NCI-H2081 treated with DMSO at 0.1 percent for 48 hours (cell line): ENCODE measurements at places on chromosomes 6 and 20.

DNA sequence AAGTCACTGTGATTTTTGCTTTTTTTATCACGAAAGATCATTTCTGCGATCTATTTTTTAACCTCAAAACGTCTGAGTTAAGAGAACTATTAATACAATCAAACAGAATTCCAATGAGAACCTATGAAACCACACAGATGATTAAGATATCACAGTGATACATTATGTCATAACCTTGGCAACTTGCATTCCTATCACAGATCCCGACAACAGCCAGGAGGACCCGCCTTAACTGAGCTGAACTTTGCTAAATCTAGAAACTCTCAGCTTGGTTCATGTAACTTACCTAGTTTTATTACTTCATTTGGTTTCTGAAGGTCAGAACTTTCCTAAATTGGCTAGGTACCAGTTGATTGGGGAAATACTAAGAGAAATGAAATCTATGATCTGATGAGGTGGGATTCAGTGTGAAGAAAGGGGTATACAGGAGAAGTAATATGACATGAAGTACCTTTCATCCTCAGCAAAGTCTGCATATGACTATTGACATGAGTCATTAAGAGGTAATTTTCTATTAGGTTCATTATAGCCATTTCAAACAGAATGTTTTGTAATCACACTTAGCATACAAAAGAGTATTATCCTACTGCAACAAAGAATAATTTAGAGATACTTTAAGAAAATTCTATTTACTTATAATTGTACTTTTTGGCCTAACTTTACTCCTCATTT, 11.2 kb downstream of the LYRM4 start:
- no peak for DNase-seq

- DNase-seq: no peak
These were observed 18.7 kb downstream of the SIRT5 start for GRCh38 chr6:13593103-13593502.

DNA sequence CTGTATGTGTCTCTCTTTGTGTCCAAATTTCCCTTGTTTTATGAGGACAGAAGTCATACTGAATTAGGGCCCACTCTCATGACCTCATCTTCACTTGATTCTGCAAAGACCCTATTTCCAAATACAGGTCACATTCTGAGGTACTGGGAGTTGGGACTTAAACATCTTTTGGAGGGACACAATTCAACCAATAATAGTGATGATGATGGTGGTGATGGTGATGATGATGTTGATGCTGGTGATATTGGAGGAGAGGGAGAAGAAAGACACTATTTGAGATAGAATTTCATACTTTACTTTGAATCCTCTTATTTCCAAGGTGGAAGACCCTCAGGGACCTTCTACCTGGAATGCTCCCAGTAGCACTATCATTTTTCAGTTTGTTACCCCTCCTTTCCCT, 21.2 kb upstream of the KCNK5 start:
- no peak for DNase-seq

DNA sequence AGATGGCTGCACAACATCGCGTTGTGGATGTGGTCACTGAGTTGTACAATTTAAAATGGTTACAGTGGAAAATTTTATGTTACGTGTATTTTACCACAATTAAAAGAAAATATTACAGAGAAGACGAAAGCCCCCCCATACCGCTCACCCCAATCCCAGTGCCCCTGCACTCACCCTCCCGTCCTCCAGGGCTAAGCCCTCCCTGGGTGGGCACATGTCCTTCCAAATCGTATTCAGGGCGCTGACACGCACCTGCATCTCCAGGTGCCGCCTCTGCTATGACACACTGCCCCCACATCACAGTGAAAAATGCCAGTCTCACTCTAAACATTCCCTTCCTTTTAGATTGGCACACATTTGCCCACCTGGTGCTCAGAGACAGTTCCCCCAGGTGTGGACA, 49.4 kb downstream of the PSMG4 start:
- DNase-seq: no peak

DNA sequence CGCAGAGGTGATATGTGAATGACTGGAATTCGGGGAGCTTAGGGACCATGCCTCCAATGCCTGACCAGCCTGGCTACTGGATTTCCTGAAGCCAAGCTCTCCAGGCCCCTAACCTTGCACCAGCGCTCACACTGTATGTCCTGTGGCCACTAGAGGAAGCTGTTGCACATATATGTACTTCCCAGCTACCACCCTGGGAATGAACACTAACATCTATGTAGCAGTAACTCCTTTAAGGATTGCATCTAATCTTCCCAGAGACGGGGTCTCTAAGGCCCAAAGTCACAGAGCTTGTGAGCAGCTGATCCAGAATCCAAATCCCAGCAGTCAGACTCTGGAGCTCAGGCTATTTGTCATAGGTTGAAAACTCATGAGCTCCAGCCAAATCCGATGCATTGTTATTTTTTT, 20.4 kb upstream of the BPIFB1 start:
- DNase-seq: no peak

DNA sequence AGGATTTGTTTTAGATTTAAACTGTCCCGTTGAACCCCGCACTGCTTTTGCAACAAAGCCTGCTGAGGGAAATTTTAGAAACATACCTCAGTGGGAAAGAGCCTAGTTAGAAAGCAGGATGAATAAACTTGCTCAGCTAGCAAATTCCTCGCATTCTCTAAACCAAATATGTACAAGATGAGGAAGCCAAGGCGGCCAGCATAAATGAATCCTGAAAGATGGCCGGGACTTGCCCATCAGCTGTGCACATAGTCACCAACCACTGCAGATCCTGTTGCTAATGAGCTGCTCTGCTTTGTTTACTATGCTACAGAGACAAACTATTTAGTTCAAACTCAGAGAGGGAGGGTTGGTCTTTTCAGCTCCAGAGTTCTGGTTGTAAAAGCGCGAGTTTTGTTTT, 49.0 kb downstream of the TMEM170B start:
- DNase-seq: no peak

GRCh38 chr6:115221198-115221597, 839.5 kb downstream of the FRK start:
- no peak for DNase-seq

- DNase-seq: no peak
These were observed 77.1 kb downstream of the LMBRD1 start for GRCh38 chr6:69719602-69720193.

GRCh38 chr6:150276168-150276936, 92.5 kb upstream of the IYD start:
- no peak for DNase-seq
